ENCODE measurements at places on chromosomes 11 and 22. TPM values are rescaled to one million over a fixed set of nuclear protein-coding genes. Genes with fewer than 3 reads are reported as not detected.

CHADL gene
- total RNA-seq: 0.29 TPM

KRTAP5-6 gene
- total RNA-seq: not detected

SYT13 gene
- not detected for total RNA-seq

SYNGR1 gene
- 8.4 TPM for total RNA-seq

SMC1B gene
- total RNA-seq: not detected

HEPHL1 gene
- not detected for total RNA-seq

B4GAT1 gene
- total RNA-seq: 45.0 TPM

AMPD3 gene
- total RNA-seq: 5.8 TPM

SPCS2 gene
- total RNA-seq: 24.5 TPM

IGHMBP2 gene
- total RNA-seq: 7.8 TPM

CTTN gene
- 189 TPM for total RNA-seq

F2 gene
- not detected for total RNA-seq

MIAT gene
- total RNA-seq: 0.86 TPM

DRD4 gene
- not detected for total RNA-seq

FOLH1 gene
- not detected for total RNA-seq

HEPN1 gene
- total RNA-seq: not detected

IGLL1 gene
- total RNA-seq: not detected

RGL4 gene
- not detected for total RNA-seq

UPK3A gene
- total RNA-seq: not detected

CALCB gene
- not detected for total RNA-seq

PKDREJ gene
- total RNA-seq: not detected

GGTLC3 gene
- total RNA-seq: not detected

OR51E1 gene
- total RNA-seq: not detected

RAB36 gene
- 8.9 TPM for total RNA-seq

HBE1 gene
- total RNA-seq: not detected

RIC3 gene
- not detected for total RNA-seq

ASCL2 gene
- total RNA-seq: not detected

TSPAN18 gene
- total RNA-seq: not detected

GDPD4 gene
- total RNA-seq: not detected
